Nephron progenitor cell (in vitro differentiated cells): ENCODE measurements at places on chromosomes 1 and 21.

GRCh38 chr1:8345621-8346415 lies 27.9 kb downstream of the SLC45A1 start:
- peak; percentile 41 for DNase-seq

DNA sequence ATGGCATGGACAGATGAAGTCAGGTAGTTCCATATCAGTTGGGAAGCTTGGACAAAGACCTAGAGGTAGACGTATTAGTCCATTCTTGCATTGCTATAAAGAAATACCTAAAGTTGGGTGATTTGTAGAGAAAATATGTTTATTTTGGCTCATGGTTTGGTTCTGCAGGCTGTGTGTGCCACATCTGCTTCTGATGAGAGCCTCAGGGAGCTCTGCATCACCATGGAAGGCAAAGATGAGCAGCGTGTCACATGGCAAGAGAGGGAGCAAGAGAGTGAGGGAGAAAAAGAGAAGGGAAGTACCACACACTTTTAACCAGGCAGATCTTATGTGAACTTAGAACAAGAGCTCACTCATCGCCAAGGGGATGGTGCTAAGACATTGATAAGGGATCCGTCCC lies 9.0 kb downstream of the TSACC start:
- DNase-seq = no peak

DNA sequence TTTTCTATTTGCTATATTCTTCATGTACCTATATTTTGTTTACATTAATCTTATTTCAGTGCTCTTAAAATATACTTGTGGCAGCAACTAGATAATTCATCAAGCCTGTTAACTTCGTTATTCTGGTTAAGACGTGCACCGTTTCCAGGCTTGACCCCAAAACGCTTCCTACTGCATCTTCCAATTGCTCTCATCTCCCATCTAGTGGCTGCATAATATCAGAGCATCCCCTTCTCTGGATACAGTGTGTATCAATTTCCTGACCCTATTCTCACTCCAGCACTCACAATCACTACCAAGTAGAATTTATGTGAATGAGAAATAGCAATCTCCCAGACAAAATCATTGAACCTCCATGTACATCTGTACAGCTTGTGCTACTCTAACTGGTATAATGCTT lies 1280.3 kb upstream of the B3GALT2 start:
- no peak for DNase-seq

DNA sequence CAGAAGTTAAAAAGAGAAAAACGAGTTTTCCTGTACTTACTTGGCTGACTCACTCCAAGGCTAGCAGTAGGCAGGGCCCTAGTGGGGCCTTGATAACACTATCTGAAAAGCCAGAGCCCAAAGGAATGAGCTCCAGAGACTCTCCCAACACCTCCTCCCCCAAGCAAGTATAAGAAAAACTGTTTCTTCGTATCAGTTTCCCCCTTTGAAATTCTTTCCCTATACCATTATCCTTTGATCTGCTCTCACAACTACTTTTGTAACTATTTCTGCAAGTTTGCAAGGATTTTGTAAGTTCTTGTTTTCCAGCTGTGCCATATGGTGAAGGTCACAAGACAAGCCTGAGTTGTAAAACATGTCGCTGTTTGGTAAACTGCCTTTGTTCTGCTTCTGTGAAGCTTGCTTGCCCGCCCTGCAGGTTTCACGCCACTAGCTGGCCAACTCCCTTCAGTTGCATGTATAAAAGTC lies 36.5 kb upstream of the KCNJ15 start:
- no peak for DNase-seq

DNA sequence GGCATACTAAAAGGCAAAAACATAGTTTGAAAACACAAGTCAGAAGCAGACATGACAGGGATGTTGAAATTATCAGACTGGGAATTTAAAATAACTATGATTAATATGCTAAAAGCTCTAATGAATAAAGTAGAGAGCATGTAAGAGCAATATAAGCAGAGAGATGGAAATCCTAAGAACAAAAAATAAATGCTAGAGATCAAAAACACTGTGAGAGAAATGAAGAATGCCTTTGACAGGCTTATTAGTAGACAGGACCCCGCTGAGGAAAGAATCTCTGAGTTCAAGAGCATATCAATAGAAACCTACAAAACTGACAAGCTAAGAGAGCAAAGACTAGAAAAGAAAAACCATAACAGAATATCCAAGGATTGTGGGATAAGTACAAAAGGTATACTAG lies 93.9 kb downstream of the MPZL1 start:
- DNase-seq = no peak

DNA sequence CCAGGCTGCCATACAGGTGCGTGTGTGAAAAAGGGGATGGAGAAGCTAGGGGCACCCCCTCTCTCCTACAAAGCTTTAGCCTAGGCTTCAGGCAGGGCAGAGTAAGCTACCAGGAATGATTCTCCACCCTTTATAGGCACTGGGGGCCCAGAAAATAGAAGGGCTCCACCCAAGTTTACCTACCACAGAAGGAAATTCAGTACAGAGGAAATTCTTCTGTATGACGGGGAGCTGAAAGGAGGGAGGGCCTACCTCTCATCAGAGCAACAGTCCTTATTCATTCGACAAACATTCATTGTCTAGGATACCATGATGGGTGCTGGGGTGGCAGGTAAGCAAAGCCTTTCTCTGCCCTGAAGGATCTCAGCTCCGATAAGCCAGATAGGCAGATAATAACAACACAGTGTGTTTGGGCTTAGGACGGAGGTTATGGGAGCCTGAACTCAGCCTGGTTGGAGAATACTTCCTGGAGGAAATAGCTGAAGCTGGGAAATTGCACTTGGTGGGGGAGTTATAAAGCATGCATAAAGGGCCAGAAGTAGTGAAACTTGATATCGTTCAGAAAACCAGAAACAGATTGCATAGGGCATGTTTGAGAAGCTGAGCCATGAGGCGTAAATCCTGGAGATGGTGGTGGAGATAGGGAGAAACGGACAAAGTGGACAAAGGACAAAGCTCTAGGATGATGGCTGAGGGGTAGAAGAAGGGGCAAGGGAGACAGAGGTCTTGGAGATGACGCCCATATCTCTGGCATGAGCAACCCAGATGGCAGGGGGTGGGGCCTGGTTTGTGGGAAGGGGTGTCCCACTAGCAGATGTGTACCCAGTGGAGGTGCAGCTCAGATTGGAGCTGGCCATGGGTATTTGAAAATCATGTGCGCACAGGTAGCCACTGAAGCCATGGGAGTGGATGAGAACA lies 5.3 kb upstream of the P3R3URF start:
- no peak for DNase-seq

GRCh38 chr1:152565535-152566215 lies 905 bp downstream of the LCE3E start:
- DNase-seq = no peak

- no peak for DNase-seq
Observed at GRCh38 chr1:226820941-226821718, 49.3 kb upstream of the PSEN2 start.

DNA sequence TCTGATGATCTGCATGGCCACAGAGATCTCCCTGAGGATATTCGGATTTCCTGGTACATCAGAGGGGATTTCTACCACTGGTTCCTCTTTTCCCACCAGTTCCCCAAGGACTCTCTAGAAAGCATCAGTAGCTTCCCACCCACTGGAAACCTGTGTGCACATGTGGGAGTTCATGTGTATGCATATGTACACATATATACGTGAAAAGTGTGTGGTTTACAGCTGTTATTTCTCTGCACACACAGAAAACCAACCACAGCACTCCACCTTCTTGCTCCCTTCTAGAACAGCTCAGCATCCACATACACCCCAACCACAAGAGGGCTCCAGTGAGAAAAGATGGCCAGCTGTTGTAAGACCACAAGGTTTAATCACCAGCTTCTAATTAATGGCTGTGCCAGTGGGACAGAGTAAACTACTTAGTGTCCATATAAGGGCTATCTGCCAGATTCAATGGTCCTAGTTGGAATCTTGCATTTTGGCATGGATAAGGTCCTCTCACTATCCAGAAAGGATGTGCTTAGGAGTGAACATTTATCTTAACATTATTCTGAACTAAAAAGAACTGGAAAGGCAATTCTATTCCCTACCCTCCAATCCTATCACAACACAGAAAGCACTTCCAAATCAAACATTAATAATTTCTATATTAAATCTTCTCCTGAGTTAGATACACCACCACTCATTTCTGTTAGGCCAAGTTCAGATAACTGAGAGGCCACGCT lies 24.1 kb downstream of the GPR3 start:
- DNase-seq = no peak

- no peak for DNase-seq
Observed at GRCh38 chr1:119865627-119866026, 30.7 kb downstream of the ADAM30 start.

DNA sequence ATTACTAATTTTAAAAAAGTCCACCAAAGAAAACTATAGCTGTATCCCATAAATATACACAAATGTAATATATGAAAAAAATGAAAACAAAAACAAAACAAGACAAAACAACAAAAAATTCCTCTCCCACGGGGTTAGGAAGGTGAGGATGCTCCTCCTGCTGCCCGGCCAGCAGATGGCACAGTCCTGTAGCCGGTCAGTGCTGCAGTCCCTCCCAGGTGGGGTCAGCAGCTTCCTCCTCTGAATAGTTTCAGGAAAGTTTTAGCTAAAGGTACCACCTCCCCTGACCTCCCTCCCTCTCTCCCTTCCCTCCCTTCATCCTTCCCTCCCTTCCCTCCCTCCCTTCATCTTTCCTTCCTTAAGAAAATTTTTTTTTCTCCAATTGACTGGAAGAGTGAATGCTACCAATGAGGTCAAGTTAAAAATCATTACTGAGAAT lies 67.8 kb upstream of the BCL10 start:
- DNase-seq = peak; percentile 18

GRCh38 chr1:227913396-227913763 lies 34.4 kb downstream of the WNT9A start:
- no peak for DNase-seq

GRCh38 chr1:22941257-22941656 lies 31.4 kb downstream of the LACTBL1 start:
- DNase-seq = no peak

DNA sequence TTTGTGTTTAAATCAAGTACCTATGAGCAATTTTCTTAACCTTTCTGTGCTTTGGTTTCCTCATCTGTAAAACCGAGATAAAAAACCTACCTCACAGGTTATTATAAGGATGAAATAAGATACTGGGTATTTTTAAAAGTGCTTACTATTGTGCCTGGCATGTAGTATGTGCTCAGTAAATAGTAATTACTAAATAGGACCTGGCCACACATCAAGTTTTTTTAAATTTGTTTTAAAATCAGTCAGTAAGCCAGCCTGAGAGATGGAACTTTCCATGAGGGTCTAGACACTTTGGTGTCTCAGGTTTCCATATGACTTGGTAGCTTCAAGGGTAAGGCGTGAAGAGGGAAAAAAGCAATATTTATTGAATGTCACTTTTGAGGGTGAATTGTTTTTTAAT lies 7.0 kb upstream of the ATF3 start:
- DNase-seq = no peak

DNA sequence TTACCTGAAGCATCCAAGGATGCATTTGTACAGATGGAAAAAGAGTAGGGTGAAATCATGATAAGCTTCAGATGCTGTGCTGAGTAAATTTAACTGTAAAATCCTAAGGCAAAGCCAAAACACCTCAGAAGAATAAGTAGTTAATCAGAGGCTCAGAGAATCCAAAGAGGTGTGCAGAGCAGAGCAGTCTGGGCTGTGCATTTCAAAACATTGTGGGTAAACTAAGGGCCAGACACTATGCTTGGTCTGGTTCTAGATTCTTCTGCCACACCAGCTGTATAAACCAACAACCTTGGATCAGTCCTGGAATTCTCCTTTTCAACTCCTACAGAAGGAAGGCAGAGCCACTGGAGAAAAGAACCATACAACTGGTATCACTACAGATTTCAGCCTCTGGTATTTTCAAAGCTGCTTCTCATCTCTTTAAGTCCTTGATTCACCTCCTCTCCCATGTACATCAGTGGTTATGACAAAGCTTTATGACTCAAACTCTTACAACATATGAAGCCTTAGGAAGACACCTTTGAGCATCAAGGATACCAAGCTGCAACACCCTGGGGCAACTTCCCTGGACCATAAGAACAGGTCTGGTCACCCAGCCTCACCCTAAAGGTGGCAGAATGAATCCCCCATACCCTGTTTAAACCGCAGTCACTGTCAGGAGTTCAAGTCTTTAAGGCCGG lies 11.6 kb upstream of the HIPK1 start:
- DNase-seq = no peak

GRCh38 chr1:78005755-78006154 lies 1.0 kb downstream of the DNAJB4 start:
- no peak for DNase-seq

DNA sequence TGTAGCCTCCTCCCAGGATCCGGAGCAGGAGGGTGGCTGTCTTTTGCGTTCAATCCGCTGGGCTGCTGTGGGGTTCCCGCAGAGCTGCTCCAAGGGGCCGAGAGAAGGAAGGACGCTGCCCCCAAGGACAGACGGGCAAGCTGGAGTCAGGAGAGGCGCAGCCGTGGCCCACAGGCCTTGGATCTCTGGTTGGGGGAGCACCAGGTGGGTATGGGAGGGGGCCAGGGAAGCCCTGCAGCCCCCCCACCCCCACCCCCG lies 15.9 kb upstream of the SKI start:
- DNase-seq = no peak

GRCh38 chr1:23953020-23953419 lies 6.6 kb upstream of the PNRC2 start:
- no peak for DNase-seq

- DNase-seq = peak; percentile 52
Observed at GRCh38 chr1:211829343-211830054, 1.1 kb downstream of the LPGAT1 start.

- no peak for DNase-seq
Observed at GRCh38 chr1:170696591-170697290, 32.8 kb downstream of the PRRX1 start.
